Activated CD4-positive, alpha-beta T cell treated with anti-CD3 and anti-CD28 coated beads for 4 hours (primary cell): ENCODE measurements at places on chromosomes 16 and 17.
A peak's percentile ranks its signal among the peaks of the same experiment; 100 is the strongest.

DNA sequence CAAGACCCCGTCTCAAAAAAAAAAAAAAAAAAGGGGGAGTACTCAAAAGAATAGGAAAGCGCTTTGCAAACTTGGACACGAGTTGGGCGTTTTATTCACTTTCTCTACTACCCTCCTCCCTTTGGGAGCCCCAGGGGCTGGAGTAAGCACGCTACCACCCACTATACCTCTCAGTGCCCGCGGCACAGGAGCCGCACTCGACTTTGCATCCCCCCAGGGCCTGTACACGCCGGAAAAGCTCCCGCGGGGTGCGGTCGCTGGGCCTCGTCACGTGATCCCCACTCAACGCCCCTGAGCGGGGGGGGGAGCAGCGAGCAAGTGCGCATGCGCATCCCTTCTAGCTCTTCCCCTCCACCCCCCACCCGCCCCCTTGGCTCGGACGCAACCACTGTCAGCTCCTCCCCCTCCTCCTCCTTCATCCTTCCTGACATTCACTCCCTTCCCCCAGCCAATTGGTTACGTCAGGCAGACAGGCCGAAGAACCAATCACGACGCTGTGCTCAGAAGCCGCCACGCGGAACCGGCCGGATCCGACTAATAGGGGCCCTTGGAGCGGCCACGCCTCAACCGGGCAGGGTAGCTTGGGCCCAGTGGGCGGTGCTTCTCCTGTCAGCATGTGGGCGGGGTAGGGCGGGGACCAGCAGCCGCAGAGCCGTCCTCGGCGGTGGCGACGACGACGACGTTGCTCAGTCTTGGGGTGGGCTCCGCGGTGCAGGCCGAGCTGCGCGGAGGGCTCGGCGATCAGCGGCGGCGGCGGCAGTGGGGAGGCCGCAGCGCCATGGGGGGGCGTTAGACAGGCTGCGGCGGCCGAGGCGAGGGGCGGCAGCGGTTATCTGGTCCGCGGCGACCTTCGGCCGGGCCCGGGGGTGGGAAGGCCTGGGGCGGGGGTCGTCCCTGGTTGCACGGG is at the start of gene HAPSTR1:
HAPSTR1 (plus strand) TSS at position 685 of the 907 bp plus-strand sequence. CDS start 401 bp downstream, outside the sequence.
- DNase-seq, result peak; percentile 99

GRCh38 chr17:80561541-80562114 is 17.0 kb downstream of the RPTOR start:
- DNase-seq, result no peak

DNA sequence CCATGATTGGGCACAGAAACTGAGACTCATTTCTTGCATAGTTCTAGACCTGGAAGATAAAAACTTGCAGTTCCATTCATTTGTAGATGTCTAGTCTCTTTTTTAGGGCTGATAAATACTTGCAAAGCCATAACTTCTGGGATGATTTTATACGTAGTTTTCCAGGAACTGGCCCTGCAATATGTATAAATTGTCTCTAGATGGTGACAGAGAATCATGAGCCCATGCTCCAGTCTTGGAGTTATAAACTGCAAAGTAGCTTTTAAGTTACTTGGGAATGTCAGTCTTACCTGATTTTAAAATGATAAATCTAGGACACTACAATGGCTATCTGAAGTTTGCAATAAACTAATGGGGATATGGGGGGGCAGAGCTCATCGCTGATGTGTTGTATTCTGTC is 3.0 kb upstream of the ADAMTS18 start:
- no peak for DNase-seq

- no peak for DNase-seq
Measured at GRCh38 chr17:47999582-47999981, 28.7 kb downstream of the CDK5RAP3 start.

- DNase-seq, result no peak
Measured at GRCh38 chr17:28507567-28508203, 1.5 kb downstream of the FOXN1 start.

- no peak for DNase-seq
Measured at GRCh38 chr16:68364561-68364998, 53.8 kb downstream of the PRMT7 start.

- no peak for DNase-seq
Measured at GRCh38 chr16:14562691-14563491, 67.2 kb downstream of the PARN start.

- no peak for DNase-seq
Measured at GRCh38 chr17:3690094-3690715, 5.8 kb downstream of the P2RX5 start.
